SK-N-SH treated with all-trans-retinoic acid at 6 μM for 48 hours (cell line): ENCODE measurements at places on chromosomes 7 and 10.

DNA sequence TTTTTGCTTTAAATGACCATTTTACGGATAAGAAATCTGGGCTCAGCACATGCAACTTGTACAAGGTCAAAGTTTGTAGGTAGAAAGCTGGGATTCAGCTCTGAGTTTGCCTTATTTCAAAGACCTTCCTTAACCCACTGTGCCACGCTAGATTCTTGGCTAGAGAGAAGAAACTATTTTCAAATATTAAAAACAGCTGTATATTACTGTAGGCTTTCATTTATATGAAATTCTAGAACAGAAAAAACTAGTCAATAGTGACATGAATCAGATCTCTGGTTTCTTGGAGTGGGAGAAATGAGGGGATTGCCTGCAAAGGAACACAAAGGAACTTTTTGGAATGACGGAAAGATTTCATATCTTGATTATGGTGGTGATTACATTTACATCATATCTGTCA lies 53.0 kb upstream of the C1GALT1 start:
- no peak for ATAC-seq

DNA sequence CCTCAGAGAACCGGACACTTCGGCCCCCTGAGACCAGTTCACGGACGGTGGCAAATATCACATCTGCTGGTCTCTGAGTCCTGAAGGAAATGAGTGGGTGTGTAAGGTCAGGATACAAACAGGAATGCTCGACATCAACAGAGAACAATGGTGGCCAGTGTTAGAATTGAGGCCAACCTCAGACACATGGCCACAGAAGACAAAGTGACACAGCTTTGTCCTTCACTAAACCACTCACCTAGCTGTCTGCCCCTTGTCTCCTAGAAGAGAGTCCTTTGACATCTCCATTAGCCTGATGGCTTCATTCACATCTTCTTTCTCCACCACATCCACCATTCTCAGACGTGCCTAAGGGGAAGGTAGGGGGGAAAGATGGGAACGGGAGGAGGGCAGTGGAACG lies 4.3 kb downstream of the COPS6 start:
- no peak for ATAC-seq

DNA sequence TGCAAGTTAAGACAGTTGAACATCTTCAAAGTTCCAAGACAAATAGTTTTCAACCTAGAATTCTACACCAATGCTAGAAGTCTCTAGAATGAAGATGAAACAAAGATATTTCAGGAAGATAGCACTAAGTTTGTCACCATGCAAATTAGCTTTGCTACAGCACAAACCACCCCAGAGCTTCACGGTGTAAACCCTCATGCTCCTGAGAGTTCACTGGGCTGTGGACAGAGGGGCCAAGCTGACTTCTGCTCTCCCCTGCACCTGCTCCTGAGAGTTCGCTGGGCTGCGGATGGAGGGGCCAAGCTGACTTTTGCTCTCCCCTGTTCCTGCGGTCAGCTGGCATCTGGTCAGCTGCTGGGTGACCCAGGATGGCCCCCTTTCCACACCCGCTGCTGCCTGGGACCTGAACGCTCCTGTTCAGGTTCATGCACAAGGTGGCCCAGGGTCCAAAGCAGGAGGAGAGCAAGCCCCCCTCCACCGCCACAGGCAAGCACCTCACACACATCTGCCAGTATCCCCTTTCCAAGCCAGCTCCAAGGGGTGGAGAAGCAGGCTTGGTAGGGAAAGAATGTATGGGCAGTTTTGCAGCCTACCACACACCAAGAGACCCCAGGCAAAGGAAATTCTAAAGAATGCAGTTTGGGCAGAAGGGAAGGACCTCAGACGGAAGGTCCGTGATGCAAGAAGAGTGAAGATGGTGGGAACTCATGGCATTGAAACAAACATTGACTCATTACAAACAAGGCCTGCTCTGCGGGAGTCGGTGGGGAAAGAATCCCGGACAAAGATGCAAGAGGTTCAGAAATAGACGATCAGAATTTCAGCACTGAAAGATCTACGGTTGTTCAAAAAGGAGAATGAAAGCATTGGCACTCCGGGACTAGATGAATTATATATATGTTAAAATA lies 137.8 kb upstream of the PPP2R2D start:
- ATAC-seq: no peak

DNA sequence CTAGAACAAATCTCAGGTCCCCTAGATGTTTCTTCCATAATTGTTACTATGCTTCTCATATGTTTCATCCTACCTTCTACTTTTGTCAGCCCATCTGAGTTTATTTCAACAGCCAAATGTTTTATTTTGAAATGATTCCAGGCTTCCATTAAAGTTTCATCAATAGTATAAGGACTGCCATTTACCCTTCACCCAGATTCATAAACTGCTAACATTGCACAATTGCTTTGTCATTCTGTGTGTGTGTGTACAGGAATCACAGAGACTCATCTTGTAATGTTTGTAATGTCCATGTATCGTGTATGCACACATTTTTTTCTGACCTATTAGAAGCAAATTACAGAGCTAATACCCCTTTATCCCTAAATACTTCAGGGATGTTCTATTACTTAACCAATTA lies 25.5 kb downstream of the MMRN2 start:
- no peak for ATAC-seq

DNA sequence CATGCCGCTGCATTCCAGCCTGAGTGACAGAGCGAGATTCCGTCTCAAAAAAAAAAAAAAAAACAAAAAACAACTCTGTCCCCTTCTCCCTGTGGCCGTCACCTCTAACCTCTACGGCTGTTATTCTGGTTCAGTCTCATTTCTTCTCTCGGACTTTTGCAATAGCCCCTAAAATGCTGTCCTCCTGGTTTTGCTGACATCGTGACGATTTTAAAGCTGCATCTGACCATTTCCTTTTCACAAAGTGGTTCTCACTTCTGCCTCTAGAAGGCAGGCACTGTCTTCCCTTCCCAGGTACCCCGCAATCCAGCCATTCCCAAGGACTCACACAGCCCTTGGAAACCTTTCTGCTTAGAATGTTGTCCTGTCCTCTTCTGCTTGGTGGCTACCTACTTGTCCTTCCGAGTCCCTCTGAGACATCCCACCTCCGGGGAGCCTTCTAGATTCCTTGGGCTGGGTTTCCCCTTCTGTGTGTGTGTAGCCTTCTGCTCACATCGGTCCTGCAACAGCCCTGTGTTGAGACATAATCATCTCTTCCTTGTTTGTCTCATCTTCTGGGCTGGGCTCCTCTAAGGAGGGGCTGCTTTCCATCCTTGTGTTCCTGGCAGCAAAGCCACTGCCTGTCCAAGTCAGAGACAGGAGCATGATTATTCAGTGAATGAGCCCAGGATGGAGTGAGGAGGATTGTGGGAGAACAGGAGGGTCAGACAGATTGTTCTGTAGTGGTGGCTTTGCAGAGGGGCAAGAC lies 83.1 kb downstream of the GRK5 start:
- ATAC-seq: peak; percentile 57

GRCh38 chr7:112448891-112449290 lies 1.4 kb upstream of the IFRD1 start:
- no peak for ATAC-seq

GRCh38 chr7:17070231-17070708 lies 188.5 kb upstream of the AGR3 start:
- no peak for ATAC-seq

GRCh38 chr7:148717266-148717793 lies 18.6 kb downstream of the CUL1 start:
- ATAC-seq: no peak

- no peak for ATAC-seq
Observed at GRCh38 chr10:97388152-97388551, 13.0 kb downstream of the RRP12 start.

DNA sequence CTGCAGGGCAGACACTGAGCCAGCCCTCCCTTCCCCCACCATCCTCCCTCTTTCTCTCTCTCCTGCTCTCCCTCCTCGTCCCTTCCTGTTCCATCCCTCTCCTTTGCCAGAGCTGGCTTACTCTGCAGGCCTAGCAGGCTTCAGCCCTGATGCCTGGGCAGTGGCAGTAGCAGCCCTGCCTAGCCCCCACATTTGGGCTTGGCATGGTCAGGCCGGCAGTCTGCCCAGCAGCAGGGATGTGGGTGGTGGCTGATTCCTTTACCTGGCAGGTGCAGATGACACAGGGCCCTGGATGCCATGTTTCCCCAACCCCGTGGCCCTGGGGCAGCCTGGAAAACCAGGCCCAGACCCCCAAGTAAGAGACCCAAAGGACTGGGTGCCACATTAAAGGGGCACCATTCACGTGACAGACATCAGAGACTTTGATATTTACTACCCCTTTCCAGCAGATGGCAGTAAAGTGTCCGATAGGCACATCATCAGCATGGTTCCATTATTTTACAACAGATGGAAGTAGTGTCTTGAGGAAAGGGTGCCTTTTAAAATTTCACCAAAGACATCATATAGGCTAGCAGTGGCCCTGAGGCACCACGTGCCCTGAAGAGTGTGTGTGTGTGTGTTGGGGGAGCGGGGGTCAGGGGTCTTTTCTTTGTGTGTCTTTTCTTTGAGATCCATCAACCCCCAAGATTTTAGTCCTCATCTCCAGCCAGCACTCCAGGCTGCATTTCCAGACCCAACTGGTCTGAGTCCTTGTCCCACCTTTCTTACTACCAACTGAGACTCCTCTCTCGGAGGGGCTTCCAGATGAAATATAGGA lies 5.9 kb downstream of the KCP start:
- peak; percentile 86 for ATAC-seq

- ATAC-seq: no peak
Observed at GRCh38 chr7:151756076-151756731, 120.7 kb downstream of the PRKAG2 start.

DNA sequence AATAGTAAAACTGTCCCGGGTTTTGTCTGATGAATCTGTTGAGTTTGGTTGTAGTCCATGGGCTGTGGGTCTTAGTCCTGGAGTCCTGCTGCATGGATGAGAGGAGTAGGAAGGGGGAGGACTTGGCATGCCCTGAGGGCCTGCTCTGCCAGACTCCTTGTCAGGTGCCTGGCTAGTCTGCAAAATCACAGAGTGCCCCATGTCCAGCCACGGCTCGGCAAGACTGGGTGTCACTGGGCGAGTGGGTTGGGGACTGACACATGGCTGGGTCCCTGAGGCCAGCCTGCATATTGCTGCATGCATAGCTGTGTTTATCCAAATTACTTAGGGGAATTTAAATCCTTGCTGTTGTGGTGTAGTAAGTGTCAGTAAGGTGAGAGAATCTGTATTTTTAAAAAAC lies 9.7 kb downstream of the MINDY4 start:
- no peak for ATAC-seq

DNA sequence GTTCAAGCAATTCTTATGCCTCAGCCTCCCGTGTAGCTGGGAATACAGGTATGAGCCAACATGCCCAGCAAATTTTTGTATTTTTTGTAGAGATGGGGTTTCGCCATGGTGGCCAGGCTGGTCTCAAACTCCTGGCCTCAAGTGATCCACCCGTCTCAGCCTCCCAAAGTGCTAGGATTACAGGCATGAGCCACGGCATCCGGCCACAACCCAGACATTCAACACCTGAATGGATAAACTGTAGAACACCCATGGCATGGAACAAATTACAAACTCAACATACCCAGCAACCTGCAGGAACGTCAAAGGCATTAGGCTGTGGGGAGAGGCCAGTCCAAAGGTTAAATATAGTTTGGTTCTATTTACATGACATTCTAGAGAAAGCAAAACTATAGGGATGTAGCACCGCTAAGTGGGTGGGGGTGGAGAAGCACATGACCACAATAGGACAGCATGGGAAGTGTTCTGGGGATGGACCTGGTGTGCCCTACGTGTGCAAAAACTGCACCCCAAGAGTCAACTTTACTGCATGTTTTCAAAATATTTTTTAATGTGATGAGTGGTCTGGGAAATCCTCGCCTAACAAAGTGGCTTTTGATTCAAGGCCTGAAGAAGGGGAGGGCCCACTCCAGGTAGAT lies 6.5 kb upstream of the PGAM2 start:
- ATAC-seq: no peak

- no peak for ATAC-seq
Observed at GRCh38 chr10:110510086-110510485, 12.4 kb downstream of the DUSP5 start.

- ATAC-seq: peak; percentile 86
Observed at GRCh38 chr7:6453734-6454133, 6.0 kb upstream of the DAGLB start.

DNA sequence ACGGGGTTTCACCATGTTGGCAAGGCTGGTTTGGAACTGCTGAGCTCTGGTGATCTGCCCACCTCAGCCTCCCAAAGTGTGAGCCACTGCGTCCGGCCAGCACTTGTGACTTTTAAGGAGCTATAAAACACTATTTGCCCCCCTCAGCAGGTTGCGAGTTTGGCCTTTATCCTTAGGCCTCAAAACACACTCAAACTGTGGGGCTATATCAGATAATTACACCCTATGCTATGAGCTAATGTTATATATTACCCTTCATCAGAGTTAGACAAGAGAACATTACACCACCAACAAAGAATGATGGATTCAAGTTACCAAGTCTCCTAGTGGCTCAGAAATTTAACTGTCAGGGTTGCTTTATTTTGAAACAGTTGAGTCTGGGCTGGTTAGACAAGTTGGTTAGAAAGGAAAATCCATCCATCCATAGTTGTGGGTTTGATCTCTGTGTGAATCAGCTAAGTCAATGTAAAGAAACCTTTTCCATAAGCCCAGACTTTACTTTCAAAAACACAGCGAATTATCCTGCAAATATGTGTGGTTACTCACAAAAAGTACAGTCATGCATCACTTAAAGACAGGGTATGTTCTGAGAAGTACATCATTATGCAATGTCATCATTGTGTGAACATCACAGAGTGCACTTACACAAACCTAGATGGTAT lies 115.8 kb downstream of the SEMA3D start:
- ATAC-seq: peak; percentile 54

DNA sequence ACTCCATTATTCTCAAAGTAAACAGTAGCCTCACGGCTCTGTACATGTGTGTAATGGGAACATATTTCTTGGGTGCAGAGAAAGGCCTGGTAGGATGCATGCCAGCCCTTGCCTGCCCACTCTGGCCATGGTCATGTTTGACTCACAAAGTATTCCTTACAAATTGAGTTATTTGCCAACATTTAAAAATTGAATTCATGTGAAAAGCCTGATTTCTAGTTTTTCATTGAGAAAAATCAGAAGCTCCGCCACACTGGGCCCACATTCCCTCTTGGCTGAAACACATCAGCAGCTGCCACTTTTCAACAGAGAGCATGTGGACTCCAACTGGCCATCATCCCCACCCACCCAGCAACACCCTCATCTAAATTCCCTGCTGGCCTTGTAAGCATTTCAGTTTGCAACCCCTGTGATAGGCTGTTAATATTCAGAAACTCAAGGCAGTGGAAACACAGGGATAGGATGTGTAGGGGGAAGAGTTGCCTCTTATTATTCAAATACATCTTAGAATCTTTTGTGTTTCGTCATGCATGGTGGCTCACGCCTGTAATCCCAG lies 40.9 kb downstream of the CDH23 start:
- ATAC-seq: no peak

GRCh38 chr7:135169964-135170273 lies 588 bp downstream of the CYREN start:
- no peak; the same call in 2 of the 3 replicates for ATAC-seq

- ATAC-seq: peak; percentile 92
Observed at GRCh38 chr7:101729241-101729883, 88.1 kb upstream of the CUX1 start.

GRCh38 chr10:62380016-62380415 lies 5.8 kb downstream of the ZNF365 start:
- peak; percentile 79 for ATAC-seq

GRCh38 chr7:99562832-99563231 lies 4.4 kb downstream of the ZNF655 start:
- peak; percentile 79 for ATAC-seq

GRCh38 chr10:23338886-23339285 lies 5.7 kb downstream of the C10orf67 start:
- peak; percentile 75 for ATAC-seq
